CD4-positive, alpha-beta T cell treated with Interleukin-17A for 1 hour (primary cell): ENCODE measurements at places on chromosomes 13 and 19.

- no peak for DNase-seq
These were observed 363.2 kb downstream of the GPC6 start for GRCh38 chr13:93589788-93590187.

DNA sequence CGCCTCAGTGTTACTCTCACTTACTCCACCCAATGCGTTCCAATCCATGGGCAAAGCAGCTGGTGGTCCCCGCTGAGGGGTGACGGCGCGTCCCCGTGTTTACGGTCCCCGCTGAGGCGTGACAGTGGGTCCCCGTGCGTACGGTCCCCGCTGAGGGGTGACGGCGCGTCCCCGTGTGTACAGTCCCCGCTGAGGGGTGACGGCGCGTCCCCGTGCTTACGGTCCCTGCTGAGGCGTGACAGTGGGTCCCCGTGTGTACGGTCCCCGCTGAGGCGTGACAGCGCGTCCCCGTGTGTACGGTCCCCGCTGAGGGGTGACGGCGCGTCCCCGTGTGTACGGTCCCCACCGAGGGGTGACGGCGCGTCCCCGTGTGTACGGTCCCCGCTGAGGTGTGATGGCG lies 19.5 kb downstream of the CFAP97D2 start:
- no peak for DNase-seq

DNA sequence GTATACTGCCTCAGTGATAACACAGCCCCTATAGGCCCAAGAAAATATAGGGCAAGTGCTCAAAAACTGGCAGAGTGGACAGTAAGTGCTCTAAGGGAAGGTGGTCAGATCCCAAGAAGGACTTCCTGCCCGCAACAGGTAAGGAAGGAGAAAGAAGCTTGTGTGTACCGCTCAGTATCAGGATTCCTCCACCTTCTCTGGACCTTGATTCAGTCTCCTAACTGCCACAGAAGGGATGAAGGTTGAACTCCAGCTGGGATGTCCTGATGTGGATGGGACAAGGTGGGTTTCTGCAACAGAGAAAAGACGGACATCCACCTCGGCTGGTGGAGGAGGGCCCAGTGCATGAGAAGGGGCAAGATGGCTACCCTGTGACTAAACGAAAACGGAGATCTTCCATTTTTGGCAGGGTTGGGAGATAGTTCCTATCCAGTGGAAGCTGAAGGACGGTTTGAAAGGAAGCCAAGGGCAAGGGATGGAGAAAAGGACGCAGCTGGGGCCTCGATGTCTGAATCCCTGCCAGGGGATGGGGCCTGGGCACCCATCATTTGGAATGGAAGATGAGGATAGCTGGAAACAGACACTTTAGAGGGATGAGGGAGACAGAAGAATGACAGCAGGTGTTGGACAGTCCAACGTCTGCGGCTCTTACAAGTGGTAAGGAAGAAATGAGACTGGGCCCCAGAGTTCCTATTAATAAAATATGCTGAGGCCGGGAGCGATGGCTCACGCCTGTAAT lies 1.3 kb upstream of the ATF5 start:
- no peak for DNase-seq

DNA sequence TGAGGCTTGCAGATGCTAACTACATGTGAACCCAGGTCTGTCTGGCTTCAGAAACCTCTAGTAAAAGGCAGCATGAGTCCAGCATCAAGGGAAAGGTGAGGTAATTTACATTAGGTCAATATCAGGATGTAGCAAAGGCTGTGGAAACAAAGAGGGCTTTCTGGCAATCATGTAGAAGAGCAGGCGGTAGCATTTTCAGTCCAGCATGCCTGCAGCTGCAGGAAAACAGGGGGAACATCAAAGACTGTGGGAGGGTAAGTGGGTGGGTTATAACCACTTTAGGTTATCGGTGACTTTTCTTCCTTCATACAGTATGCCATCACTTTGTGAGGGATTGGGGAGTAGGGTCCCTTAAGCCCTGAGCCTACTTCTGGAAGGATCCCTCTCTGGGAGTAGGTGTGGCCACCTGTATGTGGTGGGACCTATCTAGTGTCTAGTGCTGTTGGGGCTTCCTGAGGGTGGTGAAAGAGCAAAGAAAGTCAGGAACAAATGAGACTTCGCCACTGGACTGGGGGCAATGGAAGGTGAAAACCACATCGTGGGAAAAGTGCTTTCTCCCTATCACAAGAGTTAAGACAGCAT lies 10.8 kb downstream of the SUGP2 start:
- DNase-seq, result no peak

- DNase-seq, result no peak
These were observed 10.8 kb upstream of the RPS15 start for GRCh38 chr19:1427221-1427920.

DNA sequence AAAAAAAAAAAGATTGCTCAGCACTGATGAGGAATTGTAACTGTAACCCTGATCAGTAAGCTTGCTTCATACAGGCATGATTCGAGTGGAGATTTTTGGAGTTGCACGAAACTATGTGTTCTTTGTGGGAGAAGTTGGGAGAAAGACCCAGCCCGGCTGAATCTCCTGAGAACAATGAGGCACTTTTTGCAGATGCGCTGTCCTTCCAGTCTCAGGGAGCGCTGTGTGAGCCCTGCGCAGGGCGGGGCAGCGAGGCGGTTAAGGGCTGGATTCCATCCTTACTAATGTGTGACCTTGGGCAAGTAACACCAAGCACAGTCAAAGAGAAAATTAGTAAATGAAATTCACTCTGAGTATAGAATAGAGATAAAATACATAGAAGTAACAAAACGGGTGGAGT lies 76.9 kb downstream of the SIPA1L3 start:
- DNase-seq, result no peak

DNA sequence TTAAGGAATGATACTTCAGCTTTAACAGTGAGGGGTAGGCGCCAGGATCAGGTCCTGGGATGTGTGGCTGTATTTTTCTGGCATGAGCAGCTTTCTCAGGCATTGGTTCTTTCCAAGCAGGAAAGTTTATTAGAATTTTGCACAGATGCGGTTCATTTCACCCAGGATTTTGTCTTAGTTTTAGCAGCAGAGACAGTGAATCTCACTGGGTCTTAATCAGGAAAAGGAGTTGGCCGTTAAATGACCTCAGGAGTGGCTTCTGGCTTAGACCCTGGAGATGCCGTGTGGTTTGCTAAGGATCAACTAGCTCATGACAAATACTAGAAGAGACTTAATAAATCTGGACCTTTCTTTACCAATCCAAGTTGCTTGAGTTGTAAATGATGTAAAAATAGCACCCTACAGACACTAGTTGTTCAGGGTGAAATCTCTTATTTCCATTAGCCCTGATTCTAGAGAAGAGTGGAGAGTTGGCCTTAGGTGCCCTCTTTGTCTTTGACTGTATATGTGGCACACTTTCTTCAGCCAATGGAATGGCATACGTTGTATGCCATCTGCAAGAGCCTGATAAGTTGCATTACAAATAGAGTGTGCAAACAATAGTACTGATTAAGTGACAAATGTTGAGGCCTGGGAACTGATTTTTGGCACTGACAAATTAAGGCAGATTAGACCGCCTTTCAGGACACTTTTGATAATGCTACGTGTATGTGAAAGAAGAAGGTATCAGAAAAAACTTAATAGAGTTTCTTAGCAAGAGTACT lies 34.0 kb downstream of the LRCH1 start:
- DNase-seq, result no peak

DNA sequence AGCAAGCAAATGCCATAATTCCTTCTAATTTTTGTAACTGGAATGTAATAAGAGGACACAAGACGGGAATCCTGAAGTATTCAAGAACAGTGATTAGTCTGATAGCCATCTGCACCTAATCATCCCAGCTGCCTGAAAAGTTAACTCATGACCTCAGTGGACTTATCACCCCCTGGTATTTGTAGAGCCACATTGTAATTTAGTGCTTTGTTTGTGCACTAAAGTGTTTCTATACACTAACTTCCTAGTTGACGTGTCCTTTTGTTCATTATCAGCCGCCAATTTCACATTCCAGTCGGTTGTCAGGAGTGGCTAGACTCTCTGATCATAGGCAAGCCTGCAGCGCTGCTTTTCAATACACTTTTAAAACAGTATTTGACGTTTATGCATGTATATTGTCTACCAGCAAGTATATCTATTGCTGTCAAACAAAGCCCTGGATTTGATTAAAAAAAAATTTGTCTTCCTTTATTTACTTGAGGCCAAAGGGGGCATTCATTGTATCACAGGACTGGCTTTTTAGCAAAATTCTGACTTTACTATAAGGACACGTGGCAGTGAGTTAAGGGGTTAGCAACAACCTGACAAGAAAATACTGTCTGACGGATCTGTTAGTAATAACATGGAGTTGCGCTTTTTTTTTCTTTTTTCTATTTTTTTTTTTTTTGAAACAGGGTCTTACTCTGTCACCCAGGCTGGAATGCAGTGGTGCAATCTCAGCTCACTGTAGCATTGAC lies 10.4 kb upstream of the SOX21 start:
- no peak for DNase-seq

DNA sequence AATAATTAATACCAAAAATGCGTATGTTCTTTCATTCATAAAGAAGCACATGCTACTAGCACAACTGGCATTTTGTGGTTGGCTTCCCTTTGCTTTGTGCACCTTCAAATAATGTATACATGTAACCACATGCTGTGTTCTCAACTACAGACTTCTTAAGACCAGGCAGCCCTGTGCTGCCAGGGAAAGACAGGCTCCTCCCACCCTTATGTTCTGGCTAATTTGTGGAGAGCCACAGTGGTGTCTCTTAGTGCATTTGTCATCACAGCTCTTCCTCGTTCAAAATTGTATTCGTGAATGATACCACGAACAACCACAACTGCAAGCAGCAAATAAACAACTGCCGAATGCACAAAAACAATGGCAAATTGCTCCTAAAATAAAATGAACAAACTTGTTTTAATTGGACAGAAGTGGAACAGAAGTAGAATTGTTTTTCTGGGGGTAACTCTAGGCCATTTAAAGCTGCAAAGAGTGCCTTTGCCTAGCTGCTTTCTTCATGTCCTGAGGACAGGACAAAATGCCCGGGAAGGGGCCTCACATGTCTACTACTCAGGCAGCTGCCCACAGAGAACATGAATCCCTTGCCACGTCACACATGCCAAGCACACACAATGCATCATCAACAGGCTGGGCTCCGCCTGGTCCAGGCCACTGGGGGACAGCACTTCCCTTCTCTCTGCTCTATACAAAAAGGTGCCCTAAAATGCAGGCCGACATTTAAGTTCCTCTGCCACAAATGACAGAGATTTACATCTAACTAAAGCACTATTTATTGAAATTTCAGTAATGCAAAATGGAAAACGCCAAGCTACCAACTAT lies 21.7 kb downstream of the IRS2 start:
- peak; percentile 41 for DNase-seq

- no peak for DNase-seq
These were observed 16.6 kb downstream of the POU4F1 start for GRCh38 chr13:78586706-78587105.

DNA sequence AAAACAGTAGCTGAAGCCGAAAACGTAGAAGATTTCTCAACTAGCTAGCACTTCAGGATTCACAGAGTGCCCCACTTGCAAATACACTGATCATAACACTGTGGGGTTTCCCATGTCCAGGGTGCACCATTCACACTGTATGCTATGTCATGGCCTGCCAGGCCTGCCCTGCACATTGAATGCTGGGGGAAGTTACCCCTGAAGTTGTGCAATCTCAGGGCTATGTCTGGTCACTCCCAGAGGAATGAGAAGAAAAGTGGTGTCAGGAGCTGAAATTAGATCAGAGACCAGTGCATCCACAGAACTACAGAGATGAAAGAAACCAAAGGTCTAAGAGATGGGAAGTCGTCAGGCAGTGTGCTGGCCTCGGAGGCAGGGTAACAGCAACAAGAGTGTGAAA lies 196.8 kb downstream of the RAP2A start:
- DNase-seq, result no peak

DNA sequence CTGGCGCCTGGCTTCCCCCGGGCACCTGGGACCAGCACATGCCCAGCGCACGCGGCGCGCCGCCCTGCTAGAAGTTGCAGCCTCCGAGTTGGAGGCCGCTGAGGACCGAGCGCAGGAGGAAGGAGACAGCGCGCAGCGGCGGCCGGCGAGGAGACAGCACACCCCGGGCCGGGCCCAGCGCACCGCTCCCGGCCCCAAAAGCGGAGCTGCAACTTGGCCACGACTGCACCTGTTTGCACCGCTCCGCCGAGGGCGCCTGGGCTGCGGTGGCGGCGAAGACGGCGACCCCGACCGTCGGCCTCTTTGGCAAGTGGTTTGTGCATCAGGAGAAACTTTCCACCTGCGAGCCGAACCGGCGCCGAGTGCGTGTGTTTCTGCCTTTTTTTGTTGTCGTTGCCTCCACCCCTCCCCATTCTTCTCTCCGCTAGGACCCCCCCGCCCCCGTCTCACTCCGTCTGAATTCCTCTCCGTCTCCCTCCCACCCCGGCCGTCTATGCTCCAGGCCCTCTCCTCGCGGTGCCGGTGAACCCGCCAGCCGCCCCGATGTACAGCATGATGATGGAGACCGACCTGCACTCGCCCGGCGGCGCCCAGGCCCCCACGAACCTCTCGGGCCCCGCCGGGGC lies at the start of gene SOX1:
Gene SOX1, plus strand, starts transcription at position 34 of the 626 bp plus-strand sequence. Its CDS starts 510 bp downstream, at position 544.
- DNase-seq, result no peak

- peak; percentile 52 for DNase-seq
These were observed 204.7 kb downstream of the SHISA2 start for GRCh38 chr13:25847145-25847544.

DNA sequence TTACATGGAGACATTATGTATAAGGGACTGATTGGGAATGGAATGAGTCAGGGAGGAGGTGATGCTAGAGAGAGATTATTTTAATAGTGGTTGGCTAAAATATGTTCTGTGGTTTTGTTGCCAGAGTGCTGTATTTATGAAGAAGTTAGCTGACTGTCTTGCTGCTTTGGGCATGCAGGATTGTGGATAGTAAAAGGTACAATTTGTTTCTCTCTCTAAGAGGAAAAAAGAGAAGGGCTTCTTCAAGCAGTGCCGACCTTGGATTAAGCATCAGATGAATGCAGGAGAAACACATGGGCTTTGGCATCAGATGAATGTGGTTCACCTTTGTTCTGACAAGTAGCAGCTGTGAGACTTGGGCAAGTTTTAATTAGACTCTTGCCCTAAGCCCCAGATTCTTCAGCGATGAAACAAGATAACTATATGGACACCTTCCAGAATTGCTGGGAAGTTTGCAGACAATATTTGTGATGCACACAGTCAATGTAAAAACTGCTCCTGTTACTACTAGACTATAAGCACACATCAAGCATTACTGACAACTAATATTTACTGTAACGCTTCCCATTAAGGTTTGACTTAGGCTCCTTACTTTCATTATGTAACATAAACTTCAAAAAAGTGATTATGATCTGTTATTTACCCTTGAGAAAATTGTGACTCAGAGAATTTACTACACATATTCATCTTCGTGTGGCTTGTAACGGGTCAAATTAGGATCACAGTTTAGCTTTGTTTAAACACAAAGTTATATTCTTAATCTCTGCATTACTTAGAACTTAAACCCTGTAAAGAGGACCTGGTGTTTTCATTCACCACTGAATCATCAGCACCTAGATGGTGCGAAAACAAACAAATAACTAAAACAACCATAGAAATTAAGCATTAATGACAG lies 824.0 kb downstream of the PCDH9 start:
- no peak for DNase-seq

DNA sequence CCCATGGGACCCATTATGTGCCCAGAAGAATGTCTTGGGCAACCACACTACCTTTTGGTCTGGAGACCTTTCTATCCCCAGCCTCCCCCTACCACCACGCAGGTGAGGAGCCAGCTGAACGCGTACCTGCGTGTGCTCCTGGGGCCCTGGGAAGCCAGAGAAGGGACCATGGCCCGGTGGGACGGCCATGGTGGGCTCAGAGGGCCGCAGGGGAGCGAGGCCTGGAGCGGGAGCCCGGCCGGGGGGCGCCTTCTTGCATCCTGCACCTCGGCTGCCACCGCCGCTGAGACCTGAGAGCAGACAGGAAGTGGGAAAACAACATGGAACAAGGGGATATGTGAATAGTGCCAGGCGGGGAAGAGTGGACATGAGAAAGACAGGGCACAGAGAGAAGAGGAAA lies 2.3 kb downstream of the DYRK1B start:
- no peak for DNase-seq
